Ureter (tissue), 1 donor: ENCODE measurements at places on chromosomes 7 and 10.

GRCh38 chr7:95427166-95427565 lies 7.7 kb downstream of the PON2 start:
- no peak for DNase-seq

- DNase-seq = no peak
Observed at GRCh38 chr7:412313-412710, 107.3 kb downstream of the PDGFA start.

- no peak for DNase-seq
Observed at GRCh38 chr10:35946556-35946955, 304.5 kb upstream of the FZD8 start.

- DNase-seq = no peak
Observed at GRCh38 chr7:72286519-72286918, 125.6 kb downstream of the CALN1 start.

DNA sequence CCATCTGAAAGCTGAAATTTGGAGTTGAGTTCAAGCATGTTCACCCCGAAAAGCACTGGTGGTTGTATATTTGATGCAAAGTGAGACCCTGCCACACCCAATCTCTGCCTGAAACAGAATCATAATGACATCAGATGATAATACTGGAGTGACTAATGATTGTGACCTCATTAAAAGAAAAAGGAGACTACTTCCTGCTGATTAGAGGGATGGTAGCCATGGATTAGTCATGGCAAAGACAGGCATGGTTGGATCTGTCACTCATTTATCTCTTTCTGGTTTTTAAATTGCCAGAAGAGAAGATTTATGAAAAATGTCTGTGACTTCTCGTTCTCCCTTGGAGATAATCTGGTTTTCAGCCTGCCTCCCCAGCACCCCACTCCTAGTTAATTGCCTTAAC lies 101.2 kb downstream of the BAMBI start:
- DNase-seq = no peak

GRCh38 chr7:140390466-140391190 lies 7.7 kb downstream of the SLC37A3 start:
- DNase-seq = no peak

- no peak for DNase-seq
Observed at GRCh38 chr10:85859859-85860258, 506.7 kb downstream of the GRID1 start.

DNA sequence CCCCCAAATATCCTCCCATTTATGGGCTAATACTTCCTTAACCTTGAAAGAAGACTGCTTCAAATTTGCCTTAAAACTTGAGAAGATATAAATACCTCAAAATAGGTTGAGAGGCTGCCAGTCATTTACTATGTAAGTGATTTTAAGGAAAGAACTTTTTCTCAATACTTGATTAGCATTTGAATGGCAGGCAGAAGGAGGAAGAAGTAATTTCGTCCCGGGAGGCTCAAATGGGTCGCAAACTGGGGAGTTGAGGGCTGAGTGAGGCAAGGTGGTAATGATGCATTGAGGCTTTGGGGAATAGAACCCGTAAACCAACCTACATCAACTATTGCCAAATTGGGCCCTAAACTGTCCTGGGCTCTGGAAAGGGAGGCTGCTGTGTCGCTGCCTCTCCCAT lies 11.1 kb downstream of the CAMK1D start:
- no peak for DNase-seq

- no peak for DNase-seq
Observed at GRCh38 chr10:100986623-100986951, 710 bp downstream of the MRPL43 start.

GRCh38 chr7:109246330-109247077 lies 676.8 kb downstream of the DNAJB9 start:
- DNase-seq = no peak

- no peak for DNase-seq
Observed at GRCh38 chr10:124020981-124021815, 72.2 kb downstream of the CHST15 start.

- DNase-seq = no peak
Observed at GRCh38 chr7:133301444-133301843, 48.6 kb downstream of the EXOC4 start.

DNA sequence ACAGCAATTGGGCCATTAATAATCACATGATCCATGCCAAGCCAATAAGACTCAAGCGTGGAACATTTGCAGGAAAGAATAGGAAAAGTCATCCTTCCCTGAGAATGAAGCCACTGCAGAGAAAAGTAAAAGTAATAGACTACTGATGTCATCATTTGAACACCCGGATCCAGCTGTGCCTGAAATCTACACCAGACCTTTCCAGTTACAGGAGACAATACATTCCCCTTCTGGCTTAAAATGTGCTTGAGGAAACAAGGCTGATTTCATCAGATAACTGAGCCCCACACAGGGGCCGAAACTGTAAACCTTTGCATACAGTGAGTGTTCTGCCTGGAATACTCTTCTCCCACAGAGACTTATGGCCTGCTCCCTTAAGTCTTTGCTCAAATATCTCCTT lies 232.8 kb downstream of the KCNMA1 start:
- DNase-seq = no peak

- no peak for DNase-seq
Observed at GRCh38 chr10:335151-335800, 200.0 kb downstream of the ZMYND11 start.

DNA sequence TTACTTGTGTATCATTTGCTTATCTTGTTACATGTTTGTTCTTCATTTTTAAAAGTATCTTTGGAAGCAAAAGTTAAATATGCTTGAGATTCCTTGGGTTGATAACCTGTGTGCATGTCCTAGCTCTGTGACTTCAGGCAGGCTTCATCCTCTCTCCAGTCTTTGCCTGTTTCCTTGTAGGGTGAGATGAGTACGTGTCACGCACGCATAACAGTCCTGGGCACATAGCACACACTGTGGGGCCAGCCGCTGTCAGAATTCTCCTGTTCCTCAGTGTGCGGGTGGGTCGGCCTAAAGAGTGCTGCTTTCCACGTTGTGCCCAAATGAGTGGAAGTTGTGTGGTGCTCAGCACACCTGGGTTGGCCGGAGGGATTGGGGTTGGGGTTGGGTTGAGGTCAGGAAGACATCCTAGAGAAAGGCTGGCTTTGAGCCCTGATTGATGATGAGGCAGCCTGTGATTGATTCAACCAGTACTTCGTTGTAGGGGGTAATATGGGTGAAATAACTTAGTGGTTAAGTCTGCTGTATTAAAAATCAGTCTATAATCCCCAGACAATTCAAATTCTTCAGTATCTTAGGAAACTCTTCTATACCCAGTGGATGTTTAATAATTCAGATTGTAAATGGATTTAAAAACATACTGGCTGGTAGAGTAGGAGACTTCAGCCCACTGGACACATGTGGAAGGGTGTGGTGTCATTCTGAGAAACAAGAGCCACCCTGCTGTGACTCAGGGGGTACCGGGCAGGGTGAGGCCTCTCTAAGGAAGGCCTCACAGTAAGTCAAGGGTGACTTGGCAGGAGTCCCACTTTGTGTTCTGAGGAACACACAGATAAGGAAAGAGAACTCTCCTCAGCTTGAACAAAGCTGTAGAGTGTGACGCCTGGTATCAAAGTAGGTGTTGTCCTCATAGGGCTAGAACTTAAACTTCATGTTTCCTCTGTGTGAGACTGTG lies 54.8 kb downstream of the DAGLB start:
- peak; percentile 88 for DNase-seq

DNA sequence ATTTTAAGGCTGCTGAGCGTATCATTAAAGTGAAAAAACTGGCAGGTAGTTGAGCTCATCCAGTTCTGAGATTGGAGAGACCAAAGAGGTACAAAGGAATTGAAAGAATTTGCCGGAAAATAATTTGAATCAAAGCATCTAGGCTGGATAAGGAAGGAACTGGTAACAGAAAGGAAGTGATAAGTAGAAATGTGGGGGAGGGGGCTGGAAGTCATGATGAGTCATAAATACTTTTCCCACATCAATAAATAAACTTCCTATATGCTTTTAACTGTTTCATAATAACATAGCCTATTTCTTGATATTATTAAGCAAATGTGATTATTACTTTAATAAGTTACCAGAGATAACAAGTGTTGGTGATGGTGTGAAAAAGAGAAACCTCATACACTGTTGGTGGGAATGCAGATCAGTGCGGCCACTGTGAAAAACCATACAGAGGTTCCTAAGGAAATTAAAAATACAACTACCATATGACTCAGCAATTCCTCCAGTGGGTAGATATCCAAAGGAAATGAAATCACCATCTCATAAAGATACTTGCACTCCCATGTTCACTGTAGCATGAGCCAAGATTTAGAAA lies 27.0 kb downstream of the ZNF438 start:
- DNase-seq = no peak

GRCh38 chr7:24731313-24731712 lies 26.0 kb downstream of the GSDME start:
- peak; percentile 24 for DNase-seq

GRCh38 chr7:146956853-146957252 lies 840.3 kb downstream of the CNTNAP2 start:
- no peak for DNase-seq

DNA sequence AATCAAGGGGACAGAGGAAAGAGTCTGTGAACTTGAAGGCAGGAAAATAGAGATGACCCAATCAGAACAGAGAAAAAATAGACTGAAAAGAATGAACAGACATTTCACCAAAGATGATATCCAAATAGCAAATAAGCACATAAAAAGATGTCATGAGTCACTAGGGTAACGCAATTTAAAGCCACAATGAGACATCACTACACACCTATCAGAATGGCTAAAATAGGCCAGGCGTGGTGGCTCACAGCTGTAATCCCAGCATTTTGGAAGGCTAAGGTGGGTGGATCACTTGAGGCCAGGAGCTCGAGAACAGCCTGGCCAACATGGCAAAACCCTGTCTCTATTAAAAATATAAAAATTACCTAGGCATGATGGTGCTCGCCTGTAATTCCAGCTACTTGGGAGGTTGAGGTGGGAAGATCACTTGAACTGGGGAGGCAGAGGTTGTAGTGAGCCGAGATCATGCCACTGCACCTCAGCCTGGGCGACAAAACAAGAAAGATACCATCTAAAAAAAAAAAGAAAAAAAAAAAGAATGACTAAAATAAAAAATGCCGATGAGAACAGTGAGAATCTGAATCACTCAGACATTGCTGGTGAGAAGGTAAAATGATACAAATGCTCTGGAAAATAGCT lies 100.9 kb downstream of the LHPP start:
- no peak for DNase-seq

DNA sequence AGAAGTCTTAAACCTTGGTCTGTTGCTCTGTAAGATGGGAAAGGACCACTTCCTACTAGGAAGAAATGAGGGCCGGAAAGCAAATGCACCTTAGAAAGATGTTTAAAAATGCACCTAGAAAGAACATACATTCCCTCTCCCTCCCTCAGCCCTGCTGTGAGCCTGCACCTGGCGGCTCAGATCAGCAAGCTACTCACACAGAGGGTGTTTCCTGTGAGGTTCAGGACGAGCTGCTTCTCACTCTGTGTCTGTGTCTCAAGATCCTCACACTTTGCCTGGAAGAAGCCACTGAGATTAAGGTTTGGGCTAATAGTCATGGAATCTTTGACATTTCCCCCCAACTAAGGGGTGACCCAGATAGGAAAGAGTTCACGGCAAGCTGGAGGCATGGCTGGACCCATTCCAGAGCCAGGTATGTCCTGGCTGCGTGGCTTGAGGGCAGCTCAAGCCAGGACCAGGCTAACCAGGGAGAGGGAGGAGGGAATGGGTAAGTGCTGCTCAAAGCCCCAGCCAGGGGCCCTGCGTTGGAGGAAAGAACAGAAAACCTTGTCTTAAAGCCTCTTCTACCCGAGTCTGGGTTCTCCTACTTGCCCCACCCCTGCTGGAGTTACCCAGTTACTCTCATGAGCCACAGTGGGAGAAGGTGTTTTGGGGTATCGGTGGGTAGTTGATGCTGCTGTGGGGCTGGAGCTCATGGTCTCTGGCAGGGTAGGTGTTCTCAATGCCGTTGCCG lies 47.5 kb downstream of the PODXL start:
- no peak for DNase-seq

DNA sequence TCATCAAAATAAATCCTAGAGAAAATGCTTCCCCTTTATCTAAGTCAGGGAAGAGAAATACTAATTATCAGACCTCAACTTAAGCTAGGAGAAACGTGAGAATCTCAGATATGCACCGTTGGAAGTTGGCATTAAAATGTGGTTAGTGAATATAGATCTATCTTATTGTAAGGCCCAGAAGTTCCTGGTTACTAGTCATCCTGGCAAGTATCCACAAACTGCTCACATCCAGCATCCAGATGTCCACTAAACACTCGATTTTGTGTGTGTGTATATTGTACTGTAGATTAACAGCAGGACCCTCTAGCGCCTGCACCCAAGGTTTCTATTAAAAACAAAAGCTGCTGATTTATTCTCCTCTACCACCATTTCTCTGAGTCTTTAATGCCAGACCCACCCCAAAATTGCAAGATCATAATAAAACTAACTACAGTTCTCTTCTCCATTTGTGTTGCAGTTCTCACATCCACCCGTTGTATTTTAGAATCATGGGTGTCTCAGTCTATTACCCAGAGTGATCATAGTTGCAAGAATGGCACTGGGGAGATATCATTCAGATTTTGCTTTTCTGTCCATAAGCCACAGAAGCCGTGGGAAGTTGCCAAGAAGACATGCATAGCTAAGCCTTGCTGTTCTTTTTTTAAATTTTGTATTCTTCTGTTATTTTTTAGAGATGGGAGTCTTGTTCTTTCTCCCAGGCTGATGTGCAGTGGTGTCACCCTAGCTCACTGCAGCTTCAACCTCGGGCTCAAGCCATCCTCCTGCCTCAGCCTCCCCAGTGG lies 165.4 kb downstream of the KIAA1217 start:
- no peak for DNase-seq

GRCh38 chr10:103504181-103504783 lies 10.8 kb downstream of the NEURL1 start:
- DNase-seq = no peak

DNA sequence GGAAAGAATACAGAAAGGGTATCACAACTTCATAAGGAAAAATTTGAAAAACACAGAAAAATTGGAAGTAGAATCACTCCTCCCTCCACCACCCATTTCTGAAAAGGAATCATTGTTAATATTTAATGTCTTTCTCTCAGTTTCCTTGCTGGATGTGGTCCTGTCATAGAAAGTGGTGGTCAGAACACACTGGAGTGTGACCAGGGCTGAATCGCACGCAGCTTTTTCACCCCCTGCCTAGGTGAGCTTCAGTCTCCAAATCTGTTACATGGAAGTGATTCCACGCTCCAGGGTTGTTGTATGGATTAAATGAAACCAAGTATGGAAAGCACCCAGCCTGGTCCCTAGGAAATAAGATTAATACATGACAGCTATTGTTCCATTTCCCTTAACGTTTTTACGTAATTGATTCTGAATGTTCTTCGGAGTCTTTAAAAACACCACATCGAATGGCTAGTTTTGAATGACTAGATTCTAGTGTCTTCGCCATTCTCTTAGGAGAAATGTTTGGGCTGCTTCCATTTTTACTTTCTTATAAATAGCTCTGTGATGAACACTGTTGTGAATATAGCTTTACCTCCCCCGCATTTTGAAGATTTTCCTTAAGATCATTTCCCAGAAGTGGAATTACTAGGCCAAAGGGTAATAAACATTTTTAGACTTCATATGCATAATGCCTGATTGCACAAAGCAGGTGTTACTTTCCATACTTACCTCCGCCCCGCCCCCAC lies 10.9 kb upstream of the DUSP5 start:
- DNase-seq = no peak

GRCh38 chr7:45691155-45691656 lies 117.0 kb downstream of the ADCY1 start:
- DNase-seq = no peak
